ENCODE measurements at places on chromosomes 16 and 17.

DNA sequence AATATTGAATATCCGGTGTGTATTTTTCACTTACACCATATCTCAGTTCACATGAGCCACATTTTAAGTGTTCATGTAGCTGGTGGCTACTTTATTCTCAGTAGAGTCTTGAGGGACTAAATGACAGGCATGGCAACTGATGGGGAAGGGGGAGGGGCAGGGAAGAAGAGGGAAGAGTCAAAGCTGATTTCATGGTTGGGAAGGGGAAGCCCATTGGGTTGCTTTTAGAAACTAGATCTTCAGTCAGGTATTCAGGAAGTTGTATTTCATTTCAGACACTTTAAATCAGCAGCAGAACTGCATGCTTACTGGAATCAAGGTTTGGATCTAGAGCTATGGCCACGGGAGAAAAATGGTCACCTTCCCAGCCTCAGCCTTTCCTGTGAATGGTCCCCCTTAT lies 2.9 kb upstream of the WIPI1 start:
- DNase-seq = no peak

GRCh38 chr17:65143889-65144604 lies 6.9 kb downstream of the RGS9 start:
- no peak for DNase-seq

GRCh38 chr17:41486809-41487530 lies 2.7 kb downstream of the KRT36 start:
- DNase-seq = no peak

DNA sequence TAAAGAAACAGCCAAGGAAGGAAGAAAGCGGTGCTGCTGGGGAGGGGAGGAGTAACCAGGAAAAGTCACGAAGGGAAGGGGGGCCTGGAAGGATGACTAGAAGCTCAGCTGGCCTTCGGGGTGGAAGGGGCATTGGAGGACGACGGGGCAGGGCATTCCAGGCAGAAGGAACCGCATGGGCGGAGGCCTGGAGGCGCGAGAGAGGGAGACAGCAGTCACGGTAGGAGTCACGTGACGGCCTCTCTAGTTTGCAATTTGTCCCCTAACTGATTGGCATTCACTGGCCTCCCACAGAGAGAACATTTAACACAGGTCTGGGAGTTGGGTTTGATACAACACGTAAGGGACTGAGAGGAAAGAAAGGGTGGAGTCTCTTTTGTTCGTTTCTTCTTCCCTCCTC lies 63.9 kb downstream of the RTN4RL1 start:
- DNase-seq = no peak

DNA sequence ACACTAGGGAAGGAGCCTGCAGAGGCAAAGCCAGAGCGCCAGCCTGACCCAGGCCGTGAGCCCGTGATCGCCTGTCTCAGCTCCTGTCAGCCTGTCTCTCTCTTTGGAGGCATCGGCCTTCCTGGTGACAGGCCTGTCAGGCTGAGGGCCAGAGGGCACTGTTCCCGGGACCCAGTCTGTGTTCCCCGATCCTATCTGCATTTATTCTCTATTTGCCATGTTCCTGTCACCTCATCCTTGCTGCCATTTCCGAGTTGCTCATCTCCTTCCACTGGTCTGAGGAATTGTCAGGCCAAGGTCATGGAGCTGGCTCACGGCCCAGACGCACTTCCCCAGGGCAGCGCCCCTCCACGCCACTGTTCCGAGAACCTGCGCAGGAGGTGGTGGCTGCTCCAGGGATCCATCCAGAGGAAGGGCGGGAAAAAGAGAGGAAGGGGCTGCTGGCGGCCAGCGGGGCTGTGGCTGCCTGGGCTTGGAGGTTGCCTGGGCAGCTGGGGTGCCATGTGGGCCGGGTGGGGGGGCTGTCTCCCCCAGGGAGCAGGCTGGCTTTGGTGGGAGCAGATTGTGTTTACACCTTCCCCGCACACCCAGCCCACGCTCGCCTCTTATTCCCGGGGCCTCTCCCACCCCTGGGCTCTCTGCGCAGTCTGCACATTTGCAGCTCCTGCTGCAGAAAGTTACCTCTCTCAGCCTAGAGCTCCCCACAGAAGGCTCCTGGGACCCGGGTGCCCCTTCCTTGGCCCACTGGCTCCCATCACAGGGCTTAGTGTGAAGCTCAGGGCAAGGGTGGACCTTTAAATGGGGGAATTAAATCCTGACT lies 4.9 kb downstream of the PRCD start:
- DNase-seq = no peak

- DNase-seq = no peak
Observed at GRCh38 chr16:88048985-88049384, 97.8 kb downstream of the BANP start.

GRCh38 chr16:85181739-85182129 lies 69.5 kb upstream of the CIBAR2 start:
- no peak for DNase-seq

DNA sequence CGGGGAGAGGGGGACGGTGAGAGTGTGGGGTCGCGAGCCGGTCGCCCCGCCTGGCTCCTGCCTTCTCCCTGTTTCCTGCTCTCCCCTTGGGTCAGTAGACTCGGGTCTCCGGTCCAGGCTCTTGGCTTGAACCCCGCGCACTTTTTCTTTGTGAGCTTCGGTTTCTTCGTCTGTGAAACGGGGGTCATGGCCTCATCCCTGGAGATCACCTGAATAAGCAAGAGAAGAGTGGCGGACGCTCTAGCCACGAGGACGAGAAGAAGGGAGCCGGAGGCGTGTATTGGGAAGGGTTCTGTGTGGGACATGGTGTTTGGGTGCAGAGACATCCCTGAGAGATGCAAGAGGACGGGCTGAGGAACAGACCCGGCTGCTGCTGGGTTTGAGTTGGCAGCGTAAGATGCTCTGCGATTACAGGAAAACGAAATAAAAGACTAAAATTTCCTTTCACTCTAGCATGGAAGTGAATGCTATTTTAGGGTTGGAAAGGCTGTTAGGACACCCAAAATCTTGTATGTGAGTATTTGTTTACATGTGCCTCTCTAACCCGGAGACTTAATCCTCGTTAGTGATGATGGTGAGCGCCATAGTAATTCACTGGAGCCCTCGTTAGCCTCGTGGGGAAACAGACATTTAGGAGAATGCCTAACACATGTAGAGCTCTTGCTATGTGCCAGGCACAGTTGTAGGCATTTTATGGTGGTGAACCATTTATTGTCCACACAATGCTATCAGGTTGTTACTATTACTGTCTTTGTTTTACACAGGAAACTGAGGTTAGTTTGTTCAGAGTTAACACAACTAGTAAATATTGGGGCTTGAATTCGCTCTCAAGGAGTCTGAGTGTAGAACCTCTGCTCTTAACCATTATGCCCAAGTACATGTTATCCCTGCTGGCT lies 646 bp downstream of the KIF22 start:
- DNase-seq = no peak

DNA sequence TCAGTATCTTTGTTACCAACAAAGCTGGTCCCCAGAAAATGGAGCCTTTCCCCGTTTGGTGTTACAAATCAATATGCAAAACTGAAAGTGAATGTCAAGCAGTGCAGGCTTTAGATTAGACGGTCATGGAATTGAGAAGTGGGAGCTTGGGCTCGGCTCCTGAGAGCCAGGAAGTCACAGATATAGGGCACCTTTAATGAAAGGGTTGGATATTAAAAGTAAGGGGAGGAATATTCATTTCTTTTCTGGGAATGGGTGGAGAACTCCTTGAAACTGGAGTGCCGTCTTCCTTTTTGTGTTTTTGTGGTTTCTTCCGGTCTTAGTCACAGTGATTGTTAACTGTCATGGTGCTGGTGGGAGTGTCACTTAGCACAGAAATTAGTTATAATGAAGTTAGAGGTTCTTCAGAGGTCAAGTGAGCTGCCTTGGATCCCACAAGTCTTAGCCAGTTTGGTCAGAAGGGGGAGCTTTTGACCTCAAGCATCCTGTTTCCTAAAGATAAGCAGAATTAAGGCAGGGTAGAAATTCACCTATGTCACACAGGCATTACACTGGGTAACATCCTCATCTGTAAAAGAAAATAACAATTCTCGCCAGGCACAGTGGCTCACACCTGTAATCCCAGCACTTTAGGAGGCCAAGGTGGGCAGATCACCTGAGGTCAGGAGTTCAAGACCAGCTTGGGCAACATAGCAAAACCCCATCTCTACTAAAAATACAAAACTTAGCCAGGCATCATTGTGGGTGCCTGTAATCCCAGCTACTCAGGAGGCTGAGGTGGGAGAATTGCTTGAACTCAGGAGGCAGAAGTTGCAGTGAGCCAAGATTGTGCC lies 9.6 kb upstream of the EIF1 start:
- DNase-seq = no peak
